MCF 10A (cell line): ENCODE measurements at places on chromosomes 12 and 14. TPM values are rescaled to one million over a fixed set of nuclear protein-coding genes. Genes with fewer than 3 reads are reported as not detected.
A peak's percentile ranks its signal among the peaks of the same experiment; 100 is the strongest.

Gene ACACB
- 1.0 and 1.3 TPM in 2 replicates for total RNA-seq

Gene ANO2
- not detected in 2 replicates for total RNA-seq

Gene LHX5
- total RNA-seq: not detected in 2 replicates

Gene DPF3
- total RNA-seq: 1.9 and 2.1 TPM in 2 replicates

Gene CLEC4C
- total RNA-seq: not detected in 2 replicates

Gene SLC38A4
- total RNA-seq: 0.12 TPM in 1 of 2 replicates, not detected in the other

DNA sequence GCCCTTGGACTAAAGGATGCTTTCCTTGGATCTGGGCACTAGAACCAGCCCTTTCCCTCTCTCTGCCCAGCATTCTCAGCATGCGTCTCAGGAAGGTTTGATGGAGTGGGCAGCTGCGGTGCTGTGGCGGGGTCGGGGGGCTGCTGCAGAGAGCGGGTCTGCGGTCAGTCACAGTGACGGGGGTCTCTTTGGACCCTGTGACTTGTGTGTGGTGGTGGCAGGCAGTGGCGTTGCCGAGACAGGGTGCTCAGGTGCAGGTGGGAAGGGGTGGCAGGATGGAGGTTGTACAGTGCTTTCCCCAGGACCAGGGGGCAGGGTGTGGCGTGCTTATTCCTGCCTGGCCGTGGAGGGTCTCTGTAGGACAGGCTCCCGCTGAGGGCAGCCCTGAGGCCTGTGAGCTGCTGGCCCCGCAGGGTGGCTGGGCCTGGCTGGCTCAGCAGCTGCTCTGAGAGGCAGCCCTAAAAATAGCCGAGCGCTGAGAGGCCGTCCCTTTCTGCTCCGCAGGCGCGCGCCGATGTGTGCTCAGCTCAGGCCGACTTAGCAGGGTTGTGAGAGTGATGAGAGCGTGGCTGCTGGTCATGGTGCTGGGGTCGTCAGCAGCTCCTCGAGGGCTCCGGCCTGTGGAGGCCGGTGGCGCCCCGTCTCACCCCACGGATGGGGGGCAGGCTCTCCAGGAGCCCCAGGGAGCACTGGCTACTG is 9.7 kb downstream of the PACS2 start:
- no peak for DNase-seq

- no peak for DNase-seq
Measured at GRCh38 chr12:131208425-131208824, 254.7 kb downstream of the ADGRD1 start.

DNA sequence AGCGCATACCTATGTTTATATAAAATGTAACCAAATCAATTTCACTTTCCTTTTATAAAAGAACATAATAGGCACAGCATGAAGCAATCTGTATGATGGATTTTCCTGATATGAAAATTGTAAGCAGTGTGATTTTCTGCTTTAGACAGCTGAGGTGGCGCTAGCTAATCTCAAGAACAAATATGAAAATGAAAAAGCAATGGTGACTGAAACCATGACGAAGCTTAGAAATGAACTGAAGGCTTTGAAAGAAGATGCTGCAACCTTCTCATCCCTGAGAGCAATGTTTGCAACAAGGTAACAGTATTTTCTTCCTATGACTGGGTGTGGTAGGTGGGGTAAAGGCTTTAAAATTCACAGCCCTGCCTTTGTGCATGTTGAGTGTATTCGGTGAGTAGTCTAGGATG is 65.0 kb upstream of the FGD4 start:
- DNase-seq: no peak

- no peak for DNase-seq
Measured at GRCh38 chr12:114678028-114678427, 5.9 kb downstream of the TBX3 start.

DNA sequence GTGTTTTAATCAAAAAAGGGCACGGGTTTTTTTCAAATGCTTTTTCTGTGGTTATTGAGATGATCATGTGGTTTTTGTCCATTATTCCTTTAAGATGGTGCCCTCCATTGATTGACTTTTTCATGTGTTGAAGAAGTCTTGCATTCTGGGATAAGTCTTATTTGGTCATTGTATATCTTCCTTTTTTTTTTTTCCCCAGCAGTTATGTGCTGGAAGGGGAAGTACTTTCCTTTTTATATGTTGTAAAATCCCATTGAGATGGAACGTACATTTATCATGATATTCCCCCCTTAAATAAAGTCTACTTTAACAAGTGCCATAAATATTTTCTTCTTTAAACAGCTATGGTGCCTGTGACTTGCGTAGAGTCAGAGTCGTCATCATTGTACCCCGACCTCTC is 24.8 kb upstream of the MUCL1 start:
- no peak for DNase-seq

DNA sequence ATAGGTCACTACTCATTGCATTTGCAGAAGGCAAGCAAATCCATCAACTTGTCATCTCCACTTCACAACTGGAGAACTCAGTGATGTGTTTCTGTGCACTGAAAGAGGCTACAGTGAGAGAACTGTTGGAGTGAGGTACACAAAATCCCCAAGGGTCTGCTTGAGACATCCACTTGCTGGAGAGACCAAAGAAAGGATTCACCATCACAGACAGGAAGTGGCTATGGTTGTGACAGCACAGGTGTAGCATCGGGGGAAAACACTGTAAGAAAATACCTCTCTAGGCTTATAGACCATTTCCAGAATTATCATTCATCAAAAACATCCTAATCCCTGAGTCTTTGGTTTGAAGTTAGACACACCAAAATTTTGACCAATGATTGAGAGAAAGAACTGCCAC is 201.3 kb upstream of the OR4E1 start:
- DNase-seq: no peak

GRCh38 chr12:104534857-104535248 is 78.1 kb downstream of the CHST11 start:
- DNase-seq: no peak

GRCh38 chr12:92537290-92537960 is 165.4 kb upstream of the PLEKHG7 start:
- DNase-seq: no peak

DNA sequence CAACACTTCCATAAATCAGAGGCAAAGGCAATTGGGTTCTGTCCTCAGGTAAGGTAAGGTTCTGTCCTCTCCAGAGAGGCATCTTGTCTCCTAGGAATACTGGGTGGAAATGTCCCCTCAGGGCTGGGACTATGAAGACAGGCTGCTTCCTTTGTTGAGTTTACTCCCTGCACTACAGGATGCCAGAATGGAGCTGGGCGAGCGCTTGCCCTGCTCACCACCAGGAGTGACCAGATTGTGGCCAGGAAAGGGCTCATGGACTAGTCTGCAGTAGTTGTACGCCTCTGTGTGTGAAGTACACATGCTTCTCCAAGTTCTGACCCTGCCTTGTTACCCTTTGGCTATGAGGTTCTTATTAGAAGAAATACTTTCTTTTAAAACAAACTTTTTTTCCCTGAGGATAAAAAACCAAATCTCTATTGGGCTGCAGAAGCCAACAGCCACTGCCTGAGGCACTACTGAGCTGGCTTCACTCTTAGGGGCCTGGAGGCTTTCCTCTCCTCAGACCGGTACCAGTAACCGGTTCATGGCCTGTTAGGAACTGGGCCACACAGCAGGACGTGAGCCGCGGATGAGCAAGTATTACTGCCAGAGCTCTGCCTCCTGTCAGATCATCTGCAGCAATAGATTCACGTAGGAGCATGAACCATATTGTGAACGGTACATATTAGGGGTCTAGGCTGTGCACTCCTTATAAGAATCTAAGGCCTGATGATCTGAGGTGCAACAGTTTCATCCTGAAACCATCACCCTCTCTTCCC is 83.2 kb downstream of the DHRS2 start:
- no peak for DNase-seq

GRCh38 chr14:103192246-103192840 is 69.1 kb downstream of the TNFAIP2 start:
- DNase-seq: no peak

DNA sequence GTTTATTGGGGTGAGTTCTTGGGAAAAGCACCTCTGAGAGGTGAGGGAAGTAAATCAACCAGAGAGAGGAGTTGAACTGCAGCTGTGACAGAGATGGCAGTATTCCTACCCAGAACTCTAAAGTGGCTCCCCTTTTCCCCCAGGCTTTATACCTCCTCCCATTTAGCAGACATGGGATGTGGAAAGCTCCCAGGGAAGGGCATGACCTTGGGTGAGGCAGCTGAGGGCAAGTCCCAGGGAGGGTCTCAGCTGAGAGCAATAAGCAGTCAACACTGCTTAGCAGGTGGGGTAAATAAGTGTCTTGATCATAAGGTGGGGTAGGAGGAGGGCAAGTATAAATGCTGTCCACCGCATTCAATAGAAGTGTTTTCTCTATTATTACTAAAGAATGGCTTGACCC is 143.0 kb downstream of the AKAP6 start:
- no peak for DNase-seq

DNA sequence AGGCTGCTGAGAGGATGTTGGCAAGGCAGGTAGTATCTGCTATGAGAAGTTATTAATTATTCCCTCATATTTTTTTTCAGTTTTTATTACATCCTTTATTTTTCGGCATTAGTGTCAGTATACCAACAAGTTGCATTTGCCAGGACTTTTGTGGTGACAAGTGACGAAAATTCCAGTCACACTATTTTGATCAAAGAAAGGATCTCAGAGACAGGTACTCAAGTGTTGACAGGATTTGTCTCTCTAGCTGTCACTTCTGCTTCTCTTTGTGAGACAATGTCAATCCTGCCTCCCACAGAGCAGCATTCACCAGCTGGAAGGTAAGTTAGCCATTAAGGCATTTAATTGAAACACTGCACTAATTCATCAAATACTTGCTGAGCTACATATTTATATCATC is 18.0 kb upstream of the IFNG start:
- DNase-seq: no peak

DNA sequence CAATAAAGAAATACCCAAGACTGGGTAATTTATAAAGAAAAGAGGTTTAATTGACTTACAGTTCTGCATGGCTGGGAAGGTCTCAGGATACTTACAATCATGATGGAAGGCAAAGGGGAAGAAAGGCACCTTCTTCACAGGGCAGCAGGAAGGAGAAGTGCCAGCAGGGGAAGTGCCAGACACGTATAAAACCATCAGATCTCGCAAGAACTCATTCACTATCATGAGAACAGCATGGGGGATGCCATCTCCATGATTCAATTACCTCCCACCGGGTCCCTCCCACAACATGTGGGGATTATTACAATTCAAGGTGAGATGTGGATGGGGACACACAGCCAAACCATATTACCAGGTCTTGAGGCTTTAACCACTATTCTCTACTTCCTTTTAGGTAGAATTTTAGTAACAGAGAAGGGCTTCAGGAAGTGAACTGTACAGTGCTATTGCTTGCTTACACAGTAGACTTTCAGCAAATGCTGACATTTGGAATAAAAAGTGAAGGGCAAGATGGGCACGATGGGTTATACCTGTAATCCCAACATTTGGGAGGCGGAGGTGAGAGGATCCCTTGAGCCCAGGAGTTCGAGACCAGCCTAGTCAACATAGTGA is 40.8 kb upstream of the OR4E1 start:
- DNase-seq: no peak

DNA sequence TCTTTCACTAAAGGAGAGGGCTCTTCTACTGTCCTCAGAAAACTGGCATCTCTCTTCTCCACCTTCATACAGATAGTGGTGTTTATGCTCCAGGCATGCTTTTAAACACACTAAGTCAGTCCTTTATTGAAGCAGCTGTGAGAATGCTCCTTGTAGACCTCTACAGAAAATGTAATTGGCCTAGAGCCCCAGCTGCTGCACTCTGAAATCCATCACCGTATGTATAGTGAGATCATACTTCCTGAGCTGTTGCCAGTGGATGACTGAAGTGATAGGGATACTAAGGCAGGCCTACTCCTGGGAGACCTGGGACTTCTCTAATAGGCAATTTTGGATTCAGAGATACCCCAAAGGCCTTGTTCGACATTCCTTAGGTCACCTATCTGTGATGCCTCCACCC is 535.4 kb downstream of the RPS29 start:
- DNase-seq: no peak

- no peak for DNase-seq
Measured at GRCh38 chr14:73176685-73177084, 40.4 kb downstream of the PSEN1 start.

DNA sequence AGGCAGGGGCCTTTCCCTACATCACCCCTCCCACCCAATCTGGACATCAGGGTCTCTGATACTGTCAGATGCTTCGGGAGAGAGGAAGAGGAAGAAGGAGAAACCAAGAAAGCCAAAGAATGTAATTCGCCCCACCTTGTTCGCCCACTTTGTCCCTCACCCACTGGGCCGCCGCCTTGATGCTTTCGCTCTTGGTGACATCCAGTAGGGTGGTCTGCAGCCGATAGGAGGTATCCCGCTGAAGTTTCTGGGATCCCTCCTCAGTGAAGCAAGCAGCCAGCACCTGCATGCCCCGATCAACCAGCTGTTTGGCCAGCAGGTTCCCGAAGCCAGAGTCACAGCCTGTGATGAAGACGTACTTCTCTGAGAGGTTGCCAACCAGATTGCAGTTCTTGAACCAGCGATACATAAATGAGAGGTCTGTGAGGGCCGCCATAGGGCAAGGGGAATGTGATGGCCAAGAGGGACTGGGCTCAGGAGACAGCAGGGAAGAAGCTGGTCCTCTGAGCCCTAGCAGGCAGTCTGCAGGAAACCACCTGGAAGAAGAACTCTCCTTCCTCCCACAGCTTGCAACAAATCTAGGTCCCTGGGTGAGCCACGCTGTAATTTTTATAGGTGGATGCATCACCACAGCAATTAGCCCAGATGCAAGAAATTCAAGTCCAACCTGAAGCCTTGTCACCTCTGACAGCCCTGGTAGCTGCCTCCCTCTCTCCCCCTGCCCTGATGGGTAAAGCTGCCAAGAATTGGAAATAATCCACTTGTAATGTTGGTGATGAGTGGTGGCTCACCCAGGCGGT is at the start of gene SDR9C7:
Gene SDR9C7, minus strand, starts transcription at position 583 of the 800 bp plus-strand sequence. Its CDS starts 147 bp downstream, at position 436.
- DNase-seq: no peak

DNA sequence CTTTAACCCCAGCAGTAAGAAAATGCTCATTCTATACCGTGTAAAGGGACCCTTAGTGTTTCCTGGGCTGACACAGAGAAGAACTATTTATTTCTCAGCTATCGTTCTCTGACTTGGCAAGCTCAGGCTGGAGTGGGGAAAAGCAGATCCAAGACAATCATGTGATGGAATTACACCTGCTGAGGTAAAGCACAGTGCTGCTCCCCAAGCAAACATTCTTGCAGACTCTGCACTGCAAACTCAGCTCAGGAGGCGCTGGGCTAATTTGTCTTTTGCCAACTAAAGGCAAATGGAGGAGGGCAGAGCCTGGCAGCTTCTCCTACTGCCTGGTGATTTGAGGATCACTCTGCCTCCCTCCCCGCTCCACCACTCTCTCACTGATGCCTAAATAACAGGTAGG is 57.8 kb upstream of the FUT8 start:
- no peak for DNase-seq

- no peak for DNase-seq
Measured at GRCh38 chr12:54358191-54358944, 5.9 kb downstream of the GPR84 start.

- DNase-seq: peak; percentile 49
Measured at GRCh38 chr12:1777798-1778197, 42.6 kb upstream of the LRTM2 start.

GRCh38 chr12:109447482-109447881 is 29.6 kb downstream of the KCTD10 start:
- DNase-seq: no peak

GRCh38 chr12:108367436-108367835 is 28.3 kb upstream of the CMKLR1 start:
- DNase-seq: peak; percentile 80
